ENCODE measurements at places on chromosomes 16 and 17.

- DNase-seq: no peak
These were observed 3.1 kb downstream of the FOXL1 start for GRCh38 chr16:86581458-86581857.

DNA sequence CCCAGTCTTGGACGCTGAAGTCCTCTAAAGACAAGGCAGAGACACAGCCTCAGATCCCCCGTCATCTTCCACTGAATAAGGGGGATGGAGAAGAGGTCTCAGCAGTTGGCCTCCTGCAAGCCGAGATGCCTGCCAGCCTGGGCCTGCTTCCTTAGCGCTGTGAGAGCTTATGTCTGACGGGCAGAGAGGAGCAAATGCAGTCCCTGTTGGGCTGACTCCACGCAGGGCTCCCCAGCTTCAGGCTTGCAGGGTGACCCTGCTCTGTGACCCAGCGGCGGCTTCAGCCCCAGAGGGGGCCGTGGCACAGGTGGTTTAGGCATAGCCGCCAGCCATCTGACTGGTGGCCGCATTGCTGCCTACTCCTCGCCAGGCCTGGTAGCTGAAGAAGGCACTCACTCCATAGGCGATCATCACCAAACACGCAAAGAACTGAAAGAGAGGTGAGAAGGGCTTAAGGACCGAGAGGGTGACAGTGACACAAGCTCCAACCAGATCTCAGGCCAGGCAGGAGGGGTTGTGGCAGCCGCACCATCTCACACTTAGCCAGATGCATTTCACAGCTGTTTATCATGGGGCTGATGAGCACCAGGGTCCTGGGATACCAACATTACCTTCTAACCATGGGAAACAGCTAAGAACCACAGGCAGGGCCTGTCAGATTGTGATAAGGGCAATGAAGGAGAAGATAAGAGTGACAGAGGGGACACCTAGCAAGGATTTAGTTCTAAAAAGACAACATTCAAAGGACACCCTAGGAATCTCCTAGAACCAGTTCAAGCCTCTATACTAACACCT, 11.7 kb downstream of the ARL2BP start:
- DNase-seq: no peak

DNA sequence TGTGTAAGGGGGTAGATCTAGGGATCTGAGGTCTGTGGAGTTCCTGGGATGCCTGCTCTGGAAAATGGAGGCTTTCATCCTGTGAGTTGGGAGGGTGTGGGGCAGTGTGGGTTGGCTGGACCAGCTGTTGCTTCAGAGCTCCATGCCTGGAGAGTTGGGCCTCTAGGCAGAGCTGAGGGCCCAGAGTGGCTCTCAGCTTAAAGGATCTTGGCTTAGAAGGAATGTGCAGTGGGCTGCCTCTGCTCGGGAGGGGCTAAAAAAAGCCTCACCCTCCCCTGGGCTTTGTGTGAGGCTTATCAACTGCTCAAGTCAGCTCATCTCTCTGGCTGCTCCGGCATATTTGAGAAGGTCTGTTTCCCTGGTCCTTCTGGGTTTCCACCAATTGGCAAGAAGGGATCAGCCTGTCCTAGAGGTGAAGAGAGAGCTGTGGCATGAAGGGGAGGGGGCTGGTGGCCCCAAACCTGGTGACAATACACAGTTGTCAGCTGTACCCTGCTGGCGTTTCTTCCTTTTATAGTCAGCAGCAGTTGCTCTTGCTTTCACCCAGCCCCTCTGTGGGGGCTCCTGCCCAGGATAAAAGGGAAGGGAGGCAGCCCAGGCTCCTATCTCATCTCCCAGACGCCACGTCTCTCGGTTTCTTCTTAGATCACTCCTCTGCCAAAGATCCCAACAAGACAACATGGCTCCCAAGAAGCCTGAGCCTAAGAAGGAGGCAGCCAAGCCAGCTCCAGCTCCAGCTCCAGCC, at the start of gene MYL4:
Gene MYL4, plus strand, starts transcription at position 605 of the 745 bp plus-strand sequence. Its CDS starts 75 bp downstream, at position 680.
- no peak for DNase-seq

DNA sequence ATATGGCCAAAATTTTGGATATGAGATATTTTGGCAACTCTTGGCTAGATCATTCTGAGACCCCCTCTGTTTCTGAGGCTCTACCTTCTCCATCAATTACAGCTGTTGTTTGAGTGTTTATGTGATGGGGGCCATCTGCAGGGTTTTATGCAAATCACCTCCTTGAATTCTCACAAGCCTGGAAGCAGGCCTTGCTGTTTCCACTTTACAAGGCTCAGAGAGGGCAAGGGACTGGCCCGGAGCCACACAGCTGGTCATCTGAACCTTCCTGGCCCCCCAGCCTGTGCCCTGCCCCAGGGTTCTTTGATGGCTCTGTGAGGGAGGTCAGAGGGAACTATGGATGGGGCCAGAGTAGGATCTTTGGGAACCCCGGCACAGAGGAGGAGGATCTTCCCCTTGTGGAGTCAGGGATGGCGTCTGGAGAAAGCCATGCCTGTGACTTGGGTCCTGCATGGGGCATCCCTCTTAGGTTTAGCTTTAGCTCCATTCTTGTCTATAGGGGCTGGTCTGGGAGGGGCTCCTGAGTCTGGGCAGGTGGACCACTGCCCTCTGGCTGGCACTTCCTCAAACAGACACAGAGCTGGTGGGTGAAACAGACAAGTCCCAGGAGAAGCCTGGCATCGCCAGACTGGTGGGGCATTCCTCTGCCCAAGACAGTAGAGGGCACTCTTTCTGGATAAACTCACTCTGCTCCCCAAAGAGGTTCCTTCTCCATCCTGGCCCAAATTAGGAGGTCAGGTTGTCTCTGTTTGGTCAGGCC, 26.2 kb downstream of the IL21R start:
- DNase-seq: no peak

GRCh38 chr16:12403746-12404658, 399.7 kb downstream of the CPPED1 start:
- no peak for DNase-seq

DNA sequence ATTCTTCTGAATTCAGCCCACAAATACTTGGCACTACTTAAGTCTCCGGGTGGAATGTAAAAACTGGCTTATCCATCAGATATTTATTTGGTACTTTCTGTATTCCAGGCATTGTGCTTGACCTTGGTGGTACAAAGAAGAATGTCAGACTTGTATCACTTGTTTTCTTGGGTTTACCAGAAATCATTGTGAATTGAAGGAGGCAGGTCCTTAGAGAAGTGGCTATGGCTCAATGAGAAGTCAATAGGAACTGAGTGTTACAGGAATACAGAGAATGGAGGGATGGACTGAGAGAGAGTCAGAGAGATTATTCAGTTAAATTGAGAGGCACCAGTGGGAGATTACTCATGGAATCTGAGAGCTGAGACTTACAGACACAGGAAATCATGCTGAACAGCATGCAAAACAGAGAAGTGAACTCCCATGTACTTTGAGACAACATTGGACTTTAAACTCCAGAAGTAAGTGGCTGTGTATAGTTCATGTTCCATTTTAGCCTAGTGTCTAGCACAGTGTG, 704.1 kb downstream of the CDH11 start:
- DNase-seq: no peak

- DNase-seq: no peak
These were observed 222.9 kb upstream of the ASIC2 start for GRCh38 chr17:33515974-33516373.

DNA sequence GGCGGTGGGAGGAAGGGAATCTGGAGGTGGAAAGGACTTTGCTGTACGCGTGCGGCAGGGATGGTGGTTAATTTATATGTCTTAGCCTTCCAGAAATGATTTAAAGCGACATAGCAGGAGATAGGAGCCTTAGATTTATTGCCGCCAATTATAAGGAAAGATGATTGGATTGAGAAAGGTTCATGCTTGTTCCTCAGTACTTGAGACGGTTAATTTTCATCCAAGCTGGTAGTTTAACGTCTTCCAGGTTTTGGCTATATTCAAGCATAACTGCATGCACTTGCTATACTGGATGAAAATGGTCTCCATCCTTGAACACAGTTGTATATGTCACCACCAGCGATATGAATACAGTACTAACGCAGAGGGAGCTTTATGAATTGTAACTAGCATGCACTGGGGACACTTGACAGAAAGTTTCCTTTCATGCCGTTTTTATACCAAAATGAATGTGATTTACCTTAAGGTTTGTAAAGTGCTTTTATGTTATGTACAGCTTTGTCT, 610 bp upstream of the PEX12 start:
- DNase-seq: no peak

DNA sequence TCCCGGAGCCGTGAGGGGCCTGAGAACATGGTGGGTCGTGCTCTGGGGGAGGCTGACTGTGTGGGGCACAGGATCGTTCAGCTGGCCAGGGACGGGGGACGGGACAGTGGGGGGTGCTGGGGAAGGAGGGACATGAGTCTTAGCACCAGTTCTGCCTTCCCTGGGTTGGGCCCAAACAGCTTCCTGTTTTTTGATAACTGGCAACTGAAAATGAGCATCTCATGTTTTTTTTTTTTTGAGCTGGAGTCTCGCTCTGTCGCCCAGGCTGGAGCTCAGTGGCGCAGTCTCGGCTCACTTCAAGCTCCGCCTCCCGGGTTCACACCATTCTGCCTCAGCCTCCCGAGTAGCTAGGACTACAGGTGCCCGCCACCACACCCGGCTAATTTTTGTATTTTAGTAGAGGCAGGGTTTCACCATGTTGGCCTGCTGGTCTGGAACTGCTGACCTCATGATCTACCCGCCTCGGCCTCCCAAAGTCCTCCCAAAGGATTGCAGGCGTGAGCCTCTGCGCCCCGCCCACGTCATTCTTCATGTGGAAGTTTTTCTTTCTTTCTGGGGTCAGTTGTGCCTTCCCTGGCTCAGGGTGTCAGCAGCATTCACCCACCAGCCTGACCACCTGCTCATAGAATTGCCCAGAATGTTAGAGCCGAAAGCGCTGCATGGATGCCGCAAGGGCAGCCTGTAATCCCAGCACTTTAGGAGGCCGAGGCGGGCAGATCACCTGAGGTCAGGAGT, 6.4 kb downstream of the ASPSCR1 start:
- no peak for DNase-seq

DNA sequence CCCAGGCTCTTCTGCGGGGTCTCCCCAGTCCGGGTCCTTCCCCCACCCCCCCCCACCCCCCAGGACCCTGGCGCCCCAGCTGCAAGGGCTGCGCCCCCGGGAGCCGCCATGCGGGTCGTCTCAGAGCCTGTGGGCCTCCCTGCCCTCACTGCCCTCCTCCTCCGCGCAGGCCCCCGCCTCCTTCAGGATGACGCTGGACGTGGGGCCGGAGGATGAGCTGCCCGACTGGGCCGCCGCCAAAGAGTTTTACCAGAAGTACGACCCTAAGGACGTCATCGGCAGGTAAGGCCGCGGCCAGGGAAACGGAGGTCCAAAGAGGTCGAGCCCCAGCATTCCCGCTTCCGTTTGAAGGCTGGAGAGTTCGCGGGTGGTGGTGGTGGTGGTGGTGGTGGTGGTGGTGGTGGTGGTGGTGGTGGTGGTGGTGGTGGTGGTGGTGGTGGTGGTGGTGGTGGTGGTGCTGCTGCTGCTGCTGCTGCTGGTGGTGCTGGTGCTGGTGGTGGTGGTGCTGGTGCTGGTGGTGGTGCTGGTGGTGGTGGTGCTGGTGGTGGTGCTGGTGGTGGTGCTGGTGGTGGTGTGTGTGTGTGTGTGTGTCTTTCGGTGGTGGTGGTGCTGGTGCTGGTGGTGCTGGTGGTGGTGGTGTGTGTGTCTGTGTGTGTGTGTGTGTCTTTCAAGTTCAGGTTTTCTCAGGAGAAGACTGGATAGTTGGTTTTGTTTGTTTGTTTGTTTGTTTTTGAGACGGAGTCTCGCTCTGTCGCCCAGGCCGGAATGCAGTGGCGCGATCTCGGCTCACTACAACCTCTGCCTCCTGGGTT, 615 bp downstream of the PHKG2 start:
- DNase-seq: no peak

- no peak for DNase-seq
These were observed 164.6 kb upstream of the ELAC2 start for GRCh38 chr17:13182450-13182849.

DNA sequence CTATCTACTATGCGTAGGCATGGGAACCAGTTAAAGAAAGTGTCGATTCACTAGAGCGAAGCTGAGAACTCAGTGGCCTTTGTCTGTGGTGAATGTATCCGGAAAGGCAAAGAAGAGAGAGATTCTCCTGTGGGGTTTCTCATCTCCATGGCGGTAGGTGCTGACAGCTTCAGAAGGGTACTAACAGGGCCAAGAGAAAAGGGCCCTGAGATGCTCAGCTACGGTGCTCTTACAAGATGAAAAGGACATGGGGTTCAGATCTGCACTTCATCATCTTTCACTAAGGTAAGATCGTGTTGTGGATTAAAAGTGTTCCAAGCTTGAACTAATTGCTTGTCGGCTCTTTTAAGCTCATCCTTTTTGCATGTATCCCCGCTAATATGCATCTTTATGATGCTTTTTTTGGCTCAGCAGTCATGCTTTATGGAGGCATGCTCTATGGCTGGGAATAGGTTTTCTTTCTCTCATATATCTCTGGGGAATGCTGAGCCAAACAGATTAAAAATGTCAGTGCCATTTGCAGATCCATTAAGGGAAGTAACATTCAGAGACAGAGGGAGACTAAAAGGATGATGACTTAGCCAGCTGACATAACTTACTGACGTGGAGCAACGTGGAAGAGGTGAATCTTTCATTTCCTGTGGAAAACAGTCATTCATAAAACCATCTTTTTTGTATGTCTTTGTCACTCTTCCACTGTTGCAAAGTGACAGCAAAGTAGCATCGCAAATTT, 29.9 kb downstream of the KCNJ16 start:
- no peak for DNase-seq

DNA sequence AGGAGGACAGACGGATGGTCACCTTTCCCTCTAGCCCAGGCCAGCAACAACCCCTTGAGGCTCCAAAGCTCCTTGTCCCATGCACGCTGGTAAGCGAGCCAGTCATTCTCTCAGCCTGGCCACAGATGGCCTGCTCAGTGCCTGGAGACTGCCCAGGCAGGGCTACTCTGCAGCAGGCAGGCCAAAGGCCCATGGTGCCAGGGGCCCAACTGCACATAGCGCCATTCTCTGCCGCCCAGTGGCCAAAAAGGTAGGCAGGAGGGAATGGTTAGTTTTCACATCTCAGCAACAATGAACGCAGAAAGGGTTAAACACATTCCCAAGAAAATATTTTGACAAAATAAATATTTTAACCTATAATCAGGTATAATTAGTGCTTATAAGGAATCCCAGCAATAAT, 7.7 kb upstream of the SREBF1 start:
- no peak for DNase-seq

DNA sequence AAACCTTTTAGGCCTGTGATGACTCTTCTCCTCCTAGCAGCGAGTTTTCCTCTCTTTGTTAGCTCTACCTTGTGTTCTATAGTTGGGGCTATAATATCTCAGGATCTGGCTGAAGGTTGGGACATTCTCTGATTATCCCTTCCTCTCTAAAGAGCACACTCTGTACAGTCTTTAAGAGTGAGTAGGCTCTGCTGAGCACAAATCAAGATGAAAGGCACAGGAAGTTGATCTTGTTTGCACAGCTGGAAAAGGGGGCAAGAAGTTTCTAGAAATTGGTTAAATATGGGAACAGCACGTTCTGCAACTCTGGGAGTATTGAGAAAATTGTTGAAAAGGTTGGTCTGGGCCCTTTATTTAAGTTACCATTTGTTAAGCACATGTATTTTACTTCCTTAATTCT, 240.9 kb downstream of the CDH11 start:
- no peak for DNase-seq

GRCh38 chr16:53417011-53417410, 17.3 kb upstream of the RBL2 start:
- DNase-seq: no peak

- no peak for DNase-seq
These were observed 84.8 kb downstream of the MRM1 start for GRCh38 chr17:36686123-36686669.
